Esophagus muscularis mucosa (tissue), 4 donors: ENCODE measurements at places on chromosomes 6 and 20. TPM values are rescaled to one million over a fixed set of nuclear protein-coding genes. Genes with fewer than 3 reads are reported as not detected.

- DNase-seq: no peak
Measured at GRCh38 chr20:51458751-51459439, 83.6 kb downstream of the NFATC2 start.

GRCh38 chr6:88679841-88680240, 283.6 kb downstream of the RNGTT start:
- DNase-seq: no peak

DNA sequence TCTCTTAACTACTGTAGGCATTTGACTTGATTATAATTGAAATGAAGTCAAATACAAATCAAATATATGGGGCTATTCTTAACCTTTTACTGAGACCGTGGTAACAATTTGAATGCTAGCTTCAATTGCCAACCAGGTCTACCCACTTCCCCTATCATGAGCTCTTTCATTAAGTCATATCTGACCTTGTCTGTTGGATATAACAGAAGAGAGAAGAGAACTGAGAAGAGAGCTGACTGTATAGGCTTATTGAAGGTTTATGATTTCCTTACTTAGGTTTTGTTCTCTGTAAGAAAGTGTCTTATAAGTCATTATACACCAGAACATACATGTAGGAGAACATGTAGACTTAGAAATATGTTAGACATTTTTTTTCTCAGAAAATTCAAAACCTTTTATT, 549.4 kb downstream of the COL12A1 start:
- DNase-seq: no peak

GRCh38 chr20:61055180-61056010, 196.7 kb upstream of the CDH4 start:
- no peak for DNase-seq

GRCh38 chr6:165766457-165766856, 103.4 kb upstream of the PDE10A start:
- DNase-seq: no peak

DNA sequence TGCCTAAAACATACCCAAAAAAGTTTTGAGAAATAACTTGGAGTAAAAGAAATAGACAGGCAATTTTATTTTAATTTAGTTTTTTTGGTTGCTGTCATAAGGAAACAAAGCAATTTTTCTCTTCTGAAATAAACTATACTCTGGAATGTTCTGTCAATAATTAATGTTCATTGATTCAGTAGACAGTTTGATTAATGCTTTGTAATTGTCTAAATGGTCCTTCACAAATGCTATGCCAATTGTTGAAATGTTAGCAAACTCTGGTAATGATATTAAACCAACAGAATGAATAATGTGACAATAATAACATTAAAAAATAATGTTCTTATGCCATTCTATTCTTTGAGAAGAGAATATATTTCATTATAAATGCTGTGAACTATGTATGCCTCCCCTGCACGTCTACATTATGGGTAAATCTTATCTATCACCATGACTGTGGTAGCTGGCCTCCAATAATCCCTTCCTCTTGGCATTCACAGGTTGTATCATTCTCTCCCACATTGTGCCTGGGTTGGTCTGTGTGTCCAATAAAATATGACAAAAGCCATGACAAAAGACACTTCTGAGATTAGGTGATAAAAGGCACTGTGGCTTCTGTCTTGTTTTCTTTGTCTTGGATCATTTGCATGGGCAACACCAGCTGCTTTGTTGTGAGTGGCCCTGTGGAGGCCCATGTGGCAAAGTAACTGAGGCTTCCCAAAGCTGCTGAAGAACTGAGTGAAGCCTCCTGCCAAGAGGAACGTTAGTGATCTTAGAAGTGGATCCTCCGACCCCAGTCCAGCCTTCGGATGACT, 25.1 kb downstream of the IL20RA start:
- DNase-seq: peak; percentile 42

- DNase-seq: no peak
Measured at GRCh38 chr6:18444111-18444510, 57.0 kb downstream of the RNF144B start.

DNA sequence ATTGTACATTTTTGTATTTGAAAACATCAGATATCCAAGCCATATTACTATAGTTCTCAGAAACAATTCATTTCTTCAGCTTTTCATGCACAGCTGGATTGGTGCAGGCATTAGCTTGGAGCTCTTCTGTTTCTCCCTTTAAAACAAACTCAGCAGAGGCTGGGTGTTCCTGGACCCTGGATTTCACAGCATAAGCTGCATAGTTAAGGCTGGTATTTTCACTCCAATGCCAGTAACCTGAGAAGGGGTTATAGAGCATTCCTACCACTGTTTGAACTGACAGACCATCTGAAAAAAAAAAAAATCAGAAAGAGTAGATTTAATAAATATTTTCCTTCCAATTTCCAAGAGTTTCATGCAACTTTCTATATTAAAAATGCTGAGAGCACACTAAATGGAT, 20.1 kb upstream of the FAXC start:
- no peak for DNase-seq

DNA sequence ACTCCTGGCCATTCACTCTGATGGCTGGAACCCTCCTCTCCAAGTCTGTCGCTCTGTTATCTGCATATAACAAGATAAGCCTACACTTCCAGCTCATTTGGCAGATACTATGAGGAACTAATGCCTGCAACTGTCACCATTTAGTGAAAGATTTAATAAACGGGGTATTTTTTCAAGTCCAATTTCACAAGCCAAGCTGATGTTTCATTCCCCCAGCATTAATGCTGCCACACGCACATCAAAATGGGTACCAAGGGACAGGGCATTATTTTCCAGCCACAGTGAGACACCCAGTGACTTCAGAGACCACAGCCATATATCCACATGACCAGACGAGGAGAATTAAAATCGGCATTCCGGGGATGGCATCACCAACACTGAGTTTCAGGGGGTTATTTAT, 175.5 kb downstream of the PTPRT start:
- DNase-seq: peak; percentile 19

DNA sequence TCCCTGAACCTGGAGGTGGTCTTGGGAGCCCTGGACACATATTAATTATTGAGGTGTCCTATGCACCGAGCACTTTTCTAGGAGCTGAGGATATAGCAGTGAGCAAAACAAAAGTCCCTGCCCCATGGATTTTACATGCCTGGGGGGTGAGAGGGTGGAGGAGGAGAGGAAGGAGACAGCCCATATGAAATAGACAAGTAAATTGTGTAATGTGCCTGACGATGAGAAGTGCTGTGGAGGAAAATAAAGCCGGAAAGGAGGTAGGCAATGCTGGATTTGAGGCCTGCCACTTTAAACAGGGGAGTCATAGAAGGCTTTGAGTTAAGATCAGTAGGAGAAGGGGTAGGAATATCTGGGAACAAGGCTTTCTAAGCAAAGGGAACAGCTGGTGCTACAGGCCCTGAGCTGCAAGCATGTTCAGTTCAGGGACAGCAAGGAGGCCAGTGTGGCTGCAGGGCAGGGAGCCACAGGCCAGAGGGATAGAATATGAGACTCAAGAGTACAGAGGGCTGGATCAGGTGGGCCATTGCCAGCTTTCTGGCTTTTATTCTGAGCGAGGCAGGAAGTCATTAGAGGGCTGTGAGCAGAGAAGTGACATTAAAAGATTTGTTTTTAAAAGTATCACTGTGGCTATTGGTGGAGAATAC, 19.1 kb upstream of the MYLIP start:
- DNase-seq: no peak

DNA sequence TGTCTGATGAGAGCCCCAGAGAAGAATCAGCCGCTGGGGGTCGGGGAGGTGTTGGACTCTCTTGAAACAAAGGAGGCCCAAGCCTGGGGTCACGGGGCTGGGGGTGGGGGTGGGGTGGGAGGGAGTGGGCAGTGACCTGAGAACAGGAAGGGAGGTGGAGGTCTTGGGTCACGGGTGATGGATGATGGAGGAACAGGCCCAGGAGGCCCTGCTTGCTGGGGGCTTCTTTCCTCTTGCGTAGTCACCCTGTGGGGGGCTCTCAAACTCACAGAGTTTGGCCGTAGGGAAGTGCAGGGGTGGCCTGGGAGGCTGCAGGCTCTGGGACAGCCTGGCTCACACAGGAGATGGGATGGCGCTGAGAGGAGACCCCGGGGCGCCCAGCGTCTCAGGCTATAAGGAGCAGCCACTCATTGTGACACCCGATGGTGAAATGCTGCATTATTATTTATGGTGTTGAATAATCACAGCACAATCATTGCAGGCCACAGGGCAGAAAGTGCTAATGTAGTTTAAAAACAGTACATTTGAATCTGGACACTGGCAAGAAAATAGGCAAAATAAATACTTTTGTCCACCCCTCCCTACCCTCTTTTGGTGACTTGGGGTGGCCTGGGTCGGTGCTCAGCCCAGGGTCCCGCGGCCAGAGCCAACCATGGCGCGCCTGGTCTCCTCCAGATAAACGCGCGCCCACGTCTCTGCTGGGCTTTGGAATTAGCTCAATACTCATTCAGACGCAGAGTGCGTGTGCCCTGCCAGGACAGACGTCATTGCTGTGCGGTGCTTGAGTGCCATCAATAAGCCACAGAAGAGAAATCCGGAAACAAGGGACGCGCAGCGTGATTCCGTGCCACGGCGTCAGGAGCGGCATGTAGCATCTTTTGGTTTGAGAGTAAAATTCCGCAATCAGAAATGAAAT, 27.3 kb upstream of the BHLHE23 start:
- DNase-seq: no peak

- DNase-seq: no peak
Measured at GRCh38 chr20:17863577-17864292, 104.9 kb downstream of the SNX5 start.

DNA sequence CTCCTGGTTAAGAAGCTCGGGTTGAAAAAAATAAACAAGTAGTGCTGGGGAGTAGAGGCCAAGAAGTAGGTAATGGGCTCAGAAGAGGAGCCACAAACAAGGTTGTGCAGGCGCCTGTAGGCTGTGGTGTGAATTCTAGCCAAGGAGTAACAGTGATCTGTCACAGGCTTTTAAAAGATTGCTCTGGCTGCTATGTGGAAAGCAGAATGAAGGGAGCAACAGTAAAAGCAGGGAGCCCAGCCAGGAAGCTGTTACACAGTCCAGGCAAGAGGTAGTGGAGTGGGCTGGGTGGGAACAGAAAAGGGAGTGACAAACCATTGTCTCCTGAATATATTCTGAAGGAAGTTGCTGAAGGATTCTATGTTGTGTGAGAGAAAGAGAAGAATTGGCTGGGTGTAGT, 2.0 kb downstream of the HFE start:
- no peak for DNase-seq

DNA sequence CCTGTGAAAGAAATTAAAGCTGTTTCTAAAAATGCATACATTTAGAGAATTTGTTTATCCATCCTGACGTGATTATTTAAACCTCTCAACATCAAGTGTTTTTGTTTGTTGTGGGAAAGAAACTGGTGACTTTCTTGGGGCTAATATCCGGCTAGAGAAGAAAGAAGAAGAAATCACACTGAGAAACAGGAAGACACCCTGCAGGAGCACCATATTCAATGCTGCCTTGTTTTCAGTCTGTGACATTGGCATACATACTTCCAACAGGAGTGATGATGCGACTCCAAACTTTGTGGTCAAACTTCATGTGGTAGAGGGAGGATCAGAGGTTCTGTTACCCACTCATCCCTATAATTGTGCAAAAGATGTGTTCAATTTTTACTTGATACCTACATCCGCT, 997.6 kb upstream of the CITED2 start:
- DNase-seq: no peak

- peak; percentile 64 for DNase-seq
Measured at GRCh38 chr20:58233881-58234528, 5.6 kb upstream of the ANKRD60 start.

DNA sequence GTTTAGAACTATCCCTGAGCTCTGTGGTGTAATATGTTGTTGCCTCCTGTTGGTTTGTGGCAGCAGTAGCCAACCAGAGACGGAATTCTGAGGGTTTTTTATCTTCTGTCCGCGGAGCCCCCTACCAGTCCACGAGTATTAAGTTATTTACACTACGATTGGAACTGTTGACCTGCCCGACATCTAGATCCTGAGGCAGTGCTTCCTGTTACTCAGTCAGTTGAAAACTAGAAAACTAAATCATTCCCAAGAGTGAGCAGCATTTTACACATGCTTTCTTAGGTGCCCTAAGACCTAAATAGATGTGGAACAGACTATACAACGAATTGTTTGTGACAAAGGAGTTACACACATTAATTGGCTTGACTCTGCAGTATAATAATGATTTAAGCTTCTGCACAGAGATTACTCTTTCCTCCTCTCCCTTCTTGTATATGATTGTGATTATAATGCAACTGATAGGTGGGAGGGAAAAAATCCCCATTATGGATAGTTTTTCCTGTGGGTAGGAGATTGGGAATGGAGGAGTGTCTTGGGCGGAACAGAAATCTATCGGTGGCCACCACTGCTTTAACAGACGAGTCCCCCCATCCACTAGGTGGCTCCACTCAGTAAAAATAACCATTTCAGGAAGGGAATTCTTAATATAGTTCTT, 1.7 kb downstream of the LOC128125822 start:
- DNase-seq: no peak

MATN4 gene
- not detected for total RNA-seq

ANKRD60 gene
- total RNA-seq: not detected

FYN gene
- 37.8 TPM for total RNA-seq

NKAPL gene
- 3.7 TPM for total RNA-seq

ANGPT4 gene
- 0.46 TPM for total RNA-seq

TRIM10 gene
- total RNA-seq: 0.50 TPM
